Activated CD8-positive, alpha-beta memory T cell treated with anti-CD3 and anti-CD28 coated beads for 1 hour (primary cell): ENCODE measurements at places on chromosomes 6 and 20.

GRCh38 chr6:79949233-79949632 lies 1.9 kb upstream of the ELOVL4 start:
- no peak for DNase-seq

DNA sequence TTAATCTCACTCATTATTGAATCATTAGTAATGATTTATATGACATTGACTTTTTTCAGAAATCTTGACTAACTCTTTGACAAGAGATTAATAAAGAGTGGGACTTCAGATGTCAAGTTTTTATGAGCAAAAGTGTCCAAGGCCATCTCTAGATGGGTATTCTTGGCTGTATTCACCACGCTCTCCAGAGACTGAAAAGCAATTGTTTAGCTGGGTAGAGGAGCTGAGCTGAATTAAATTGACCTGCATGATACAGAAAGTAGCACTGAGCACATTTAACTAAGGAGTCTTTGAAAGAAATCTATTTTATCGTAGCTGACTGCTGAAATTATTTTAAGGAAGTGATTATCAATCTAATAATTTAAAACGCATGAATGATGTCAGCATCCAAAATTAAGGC lies 89.4 kb downstream of the LINC00237 start:
- no peak for DNase-seq

DNA sequence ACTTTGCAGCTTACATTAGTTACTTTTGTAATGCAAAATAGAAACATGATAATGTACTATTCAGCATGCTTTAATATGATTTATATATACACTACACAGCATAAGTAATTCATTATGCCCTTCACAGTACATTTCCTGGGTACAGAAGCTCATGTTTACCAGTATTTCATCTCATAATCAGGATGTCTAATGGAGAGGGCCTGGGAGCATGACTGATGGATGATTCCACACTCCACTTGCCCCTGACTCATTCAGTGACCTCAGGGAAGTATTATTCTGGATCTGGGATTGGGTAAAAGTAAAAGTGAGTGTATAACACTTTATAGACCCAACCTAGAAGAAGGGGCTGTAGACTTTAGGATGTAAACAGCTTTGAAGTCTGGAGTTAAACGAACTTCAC lies 31.4 kb upstream of the BACH2 start:
- no peak for DNase-seq

GRCh38 chr6:167409694-167410093 lies 84.8 kb downstream of the TTLL2 start:
- DNase-seq, result no peak

DNA sequence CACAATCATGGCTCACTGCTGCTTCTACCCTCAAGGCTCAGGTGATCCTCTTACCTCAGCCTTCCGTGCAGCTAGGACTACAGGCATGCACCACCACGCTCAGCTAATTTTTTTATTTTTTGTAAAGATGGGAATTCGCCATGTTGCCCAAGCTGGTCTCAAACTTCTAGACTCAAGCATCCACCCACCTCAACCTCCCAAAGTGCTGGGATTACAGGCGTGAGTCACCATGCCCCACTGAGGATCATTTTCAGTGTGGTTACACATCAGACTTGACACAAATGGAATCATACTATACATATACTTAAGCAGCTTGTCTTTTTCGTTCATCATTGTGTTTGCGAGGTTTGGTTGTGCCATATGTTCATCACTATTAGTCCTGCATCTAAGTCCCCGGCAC lies 26.6 kb downstream of the ZC3H12D start:
- DNase-seq, result no peak

GRCh38 chr20:32052778-32053362 lies 828 bp downstream of the HCK start:
- DNase-seq, result no peak

GRCh38 chr6:5203546-5203945 lies 57.2 kb downstream of the LYRM4 start:
- no peak for DNase-seq

- DNase-seq, result no peak
Measured at GRCh38 chr6:10465629-10466499, 51.0 kb upstream of the TFAP2A start.

GRCh38 chr20:21352703-21353102 lies 44.6 kb downstream of the NKX2-4 start:
- DNase-seq, result no peak

DNA sequence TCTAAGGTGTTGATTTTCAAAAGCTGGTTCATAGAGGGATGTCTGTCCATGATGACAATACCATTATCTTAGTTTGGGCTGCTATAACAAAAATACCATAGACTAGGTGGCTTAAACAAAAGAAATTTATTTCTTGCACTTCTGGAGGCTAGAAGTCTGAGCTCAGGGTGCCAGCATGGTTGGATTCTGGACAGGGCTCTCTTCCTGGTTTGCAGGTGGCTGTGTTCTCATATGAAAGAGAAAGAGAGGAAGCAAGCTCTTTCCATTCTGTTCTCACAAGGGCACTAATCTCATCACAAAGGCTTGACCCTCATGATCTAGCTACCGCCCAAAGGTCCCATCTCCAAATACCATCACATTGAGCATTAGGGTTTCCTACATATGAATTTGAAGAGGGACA lies 144.5 kb upstream of the SLC24A3 start:
- DNase-seq, result no peak

DNA sequence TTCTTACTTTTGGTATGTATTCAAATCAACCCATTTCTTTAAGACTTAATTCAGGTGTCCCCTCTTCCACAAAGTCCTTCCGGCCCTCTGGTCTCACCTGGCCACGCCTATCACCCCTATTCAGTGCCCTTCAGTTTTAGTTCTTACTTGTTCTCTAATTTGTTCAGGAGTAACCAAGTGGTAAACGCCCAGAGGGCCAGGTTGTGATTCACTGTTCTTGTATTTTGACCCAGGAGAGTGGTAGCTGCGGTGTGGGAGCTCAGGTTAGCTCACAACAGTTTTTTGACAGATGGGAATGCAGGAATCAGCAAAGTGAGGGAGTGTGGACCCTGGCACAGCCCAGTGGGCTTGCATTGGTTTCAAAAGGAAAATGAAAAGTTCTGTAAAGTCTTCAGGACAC lies 81.7 kb upstream of the RIPOR2 start:
- no peak for DNase-seq

DNA sequence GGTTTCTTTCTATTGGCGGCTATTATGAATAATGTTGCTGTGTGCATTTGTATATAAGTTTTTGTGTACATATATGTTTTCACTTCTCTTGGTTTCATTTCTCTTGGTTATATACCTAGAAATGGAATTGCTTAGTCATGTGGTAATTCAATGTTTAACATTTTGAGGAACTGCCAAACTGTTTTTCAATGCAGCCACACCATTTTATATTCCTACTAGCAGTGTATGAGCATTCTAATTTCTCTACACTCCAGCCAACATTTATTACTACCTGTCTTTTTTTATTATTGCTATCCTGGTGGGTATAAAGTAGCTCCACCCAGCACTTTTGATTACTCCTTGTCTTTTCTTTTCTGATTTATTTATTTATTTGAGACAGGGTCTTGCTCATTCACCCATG lies 54.8 kb downstream of the PHACTR2 start:
- no peak for DNase-seq

- no peak for DNase-seq
Measured at GRCh38 chr6:143843677-143843999, 500 bp downstream of the LTV1 start.

- no peak for DNase-seq
Measured at GRCh38 chr20:63568170-63568981, 5.7 kb downstream of the HELZ2 start.

GRCh38 chr6:51285876-51286275 lies 467.2 kb downstream of the TFAP2B start:
- DNase-seq, result no peak

- DNase-seq, result no peak
Measured at GRCh38 chr6:93272211-93272610, 147.1 kb downstream of the EPHA7 start.

DNA sequence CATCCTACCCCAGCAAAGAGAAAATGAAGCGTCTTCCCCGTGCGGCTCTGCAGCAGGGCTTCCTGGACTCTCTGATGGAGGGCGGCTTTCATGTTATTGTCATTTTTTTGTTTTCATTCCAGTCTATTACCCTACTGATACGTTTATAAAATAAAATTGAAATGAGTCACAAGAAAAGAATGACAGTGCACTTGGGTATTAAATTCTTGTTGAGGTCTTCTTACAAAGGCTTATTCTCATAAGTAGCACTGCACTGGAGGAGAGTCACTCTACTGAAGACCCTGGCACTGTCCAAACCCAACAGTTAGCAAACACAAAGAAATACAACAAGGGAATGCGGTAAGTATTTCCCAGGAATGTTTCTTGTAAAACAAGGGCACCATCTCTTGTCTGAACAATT lies 379.3 kb downstream of the MAFB start:
- DNase-seq, result no peak

- no peak for DNase-seq
Measured at GRCh38 chr6:158358450-158359077, 46.3 kb downstream of the TULP4 start.

DNA sequence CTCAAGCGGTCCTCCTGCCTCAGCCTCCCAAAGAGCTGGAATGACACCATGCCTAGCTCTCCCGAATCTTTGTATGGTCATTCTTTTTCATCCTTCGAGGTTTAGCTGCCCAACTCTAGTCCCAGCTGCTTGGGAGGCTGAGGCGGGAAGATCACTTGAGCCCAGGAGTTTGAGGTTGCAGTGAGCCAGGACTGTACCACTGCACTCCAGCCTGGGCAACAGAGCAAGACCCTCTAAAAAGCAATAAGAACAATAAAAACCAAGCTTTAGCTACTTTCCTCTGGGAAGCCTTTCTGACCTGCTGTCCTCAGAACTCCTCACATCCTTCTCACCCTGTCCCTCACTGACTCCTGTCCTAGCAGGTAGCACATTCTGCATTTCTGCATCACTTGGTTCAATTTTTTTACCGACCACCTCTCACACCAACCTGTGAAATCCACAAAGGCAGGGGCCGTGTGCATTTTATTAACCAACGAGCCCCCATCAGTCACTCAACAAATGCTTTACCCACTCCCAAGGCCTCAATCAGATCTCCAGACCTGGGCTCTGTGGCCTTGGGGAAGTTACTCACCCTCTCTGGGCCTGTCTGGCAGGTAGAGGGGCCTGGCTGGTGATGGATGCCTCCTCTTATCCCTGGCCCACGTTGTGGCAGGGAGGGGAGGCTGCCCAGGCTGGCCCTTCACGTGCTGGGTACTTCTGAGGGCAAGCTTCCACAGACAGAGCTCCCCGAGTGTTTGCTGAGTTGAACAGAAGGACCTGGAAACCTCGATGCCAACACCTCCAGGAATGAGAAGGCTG lies 14.7 kb upstream of the SRC start:
- DNase-seq, result no peak

DNA sequence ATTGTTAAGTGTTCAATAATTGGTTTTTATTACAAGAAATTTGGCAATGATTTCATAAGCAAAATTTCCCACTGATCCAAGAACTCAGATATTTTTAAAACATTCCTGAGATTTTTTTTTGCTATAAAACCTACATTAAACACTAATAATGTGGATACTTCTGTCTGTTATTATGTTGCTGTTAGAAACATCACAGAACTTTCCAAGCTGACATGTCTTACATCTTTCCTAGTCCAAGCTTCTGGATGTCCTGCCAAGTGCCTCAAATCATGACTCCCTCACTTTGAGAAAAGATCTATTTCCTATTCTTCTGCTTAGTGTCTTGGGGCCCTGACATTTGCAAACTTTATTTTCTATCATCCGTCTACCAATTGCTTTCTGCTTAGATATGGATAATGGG lies 110.8 kb downstream of the RFPL4B start:
- no peak for DNase-seq

GRCh38 chr6:163955756-163956155 lies 541.2 kb downstream of the QKI start:
- no peak for DNase-seq

- DNase-seq, result no peak
Measured at GRCh38 chr20:3208786-3209256, 477 bp upstream of the ITPA start.

- no peak for DNase-seq
Measured at GRCh38 chr6:26627843-26628242, 31.1 kb downstream of the ABT1 start.

GRCh38 chr6:19837511-19838441 lies 606 bp downstream of the ID4 start:
- no peak for DNase-seq

- no peak for DNase-seq
Measured at GRCh38 chr6:282867-283416, 9.3 kb upstream of the DUSP22 start.

- no peak for DNase-seq
Measured at GRCh38 chr20:36384022-36384619, 78.0 kb downstream of the DLGAP4 start.

- DNase-seq, result no peak
Measured at GRCh38 chr6:5701174-5701573, 305.6 kb downstream of the NRN1 start.

DNA sequence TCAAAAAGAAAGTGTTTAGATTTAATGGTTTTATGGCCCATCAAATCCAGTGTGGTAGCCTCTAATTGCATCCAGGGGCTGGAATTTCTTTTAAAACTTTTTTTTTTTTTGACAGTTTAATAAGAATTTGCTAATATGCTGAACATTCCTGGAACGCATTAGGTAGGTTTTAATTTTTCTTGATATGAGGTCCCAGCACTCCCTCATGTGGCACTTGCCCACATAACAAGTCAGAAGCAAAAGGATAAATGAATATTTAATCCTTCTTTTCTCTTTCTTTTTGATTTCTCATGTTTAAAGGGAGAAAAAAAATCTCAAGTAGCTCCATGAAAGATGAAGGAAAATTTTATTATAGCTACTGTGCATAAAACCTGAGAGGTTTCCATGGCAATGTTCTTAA lies 13.5 kb downstream of the HAO1 start:
- DNase-seq, result no peak

DNA sequence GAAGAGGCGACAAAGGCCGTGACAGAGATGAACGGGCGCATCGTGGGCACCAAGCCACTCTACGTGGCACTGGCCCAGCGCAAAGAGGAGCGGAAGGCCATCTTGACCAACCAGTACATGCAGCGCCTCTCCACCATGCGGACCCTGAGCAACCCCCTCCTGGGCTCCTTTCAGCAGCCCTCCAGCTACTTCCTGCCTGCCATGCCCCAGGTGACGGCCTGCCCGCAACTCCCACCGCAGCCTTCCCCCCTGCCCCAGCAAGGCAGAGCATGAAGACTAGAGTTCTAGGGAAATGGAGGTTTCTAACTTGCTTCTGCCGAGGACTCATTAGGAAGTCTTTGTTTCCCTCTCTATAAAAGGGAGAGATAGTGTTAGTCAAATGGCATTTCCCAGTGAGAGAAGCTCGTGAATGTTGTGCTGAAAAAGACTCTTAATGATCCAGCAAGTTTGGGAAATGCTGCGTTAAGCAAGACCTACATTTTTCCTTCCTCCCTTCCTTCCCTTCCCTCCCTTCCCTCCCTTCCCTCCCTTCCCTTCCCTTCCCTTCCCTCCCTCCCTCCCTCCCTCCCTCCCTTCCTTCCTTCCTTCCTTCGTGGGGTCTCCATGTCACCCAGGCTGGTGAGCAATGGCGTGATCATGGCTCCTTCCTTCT lies 20.8 kb downstream of the PABPC1L start:
- no peak for DNase-seq

- no peak for DNase-seq
Measured at GRCh38 chr6:146856296-146856695, 257.5 kb downstream of the ADGB start.

- DNase-seq, result no peak
Measured at GRCh38 chr6:46893648-46894047, 28.1 kb downstream of the ADGRF5 start.
